ENCODE measurements at places on chromosomes 2 and 18.

DNA sequence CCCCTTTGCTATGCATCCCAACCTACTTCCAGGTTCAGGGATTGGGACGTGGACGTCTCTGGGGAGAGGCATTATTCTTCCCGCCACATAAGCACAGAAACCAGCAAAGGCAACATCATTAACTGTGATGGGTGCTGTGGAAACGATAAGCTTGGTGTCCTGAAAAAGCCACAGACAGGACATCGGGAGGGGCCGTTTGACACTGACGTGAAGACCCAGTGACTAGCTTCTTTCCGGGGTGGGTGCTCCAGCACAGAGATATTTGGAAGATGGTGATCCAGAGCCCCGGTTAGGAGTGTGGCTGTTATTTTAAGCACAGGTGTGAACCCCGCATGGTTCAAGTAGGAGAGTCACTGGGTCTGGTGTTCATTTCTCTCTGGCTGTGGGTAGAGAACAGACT lies 163.8 kb upstream of the HDAC4 start:
- no peak for DNase-seq

DNA sequence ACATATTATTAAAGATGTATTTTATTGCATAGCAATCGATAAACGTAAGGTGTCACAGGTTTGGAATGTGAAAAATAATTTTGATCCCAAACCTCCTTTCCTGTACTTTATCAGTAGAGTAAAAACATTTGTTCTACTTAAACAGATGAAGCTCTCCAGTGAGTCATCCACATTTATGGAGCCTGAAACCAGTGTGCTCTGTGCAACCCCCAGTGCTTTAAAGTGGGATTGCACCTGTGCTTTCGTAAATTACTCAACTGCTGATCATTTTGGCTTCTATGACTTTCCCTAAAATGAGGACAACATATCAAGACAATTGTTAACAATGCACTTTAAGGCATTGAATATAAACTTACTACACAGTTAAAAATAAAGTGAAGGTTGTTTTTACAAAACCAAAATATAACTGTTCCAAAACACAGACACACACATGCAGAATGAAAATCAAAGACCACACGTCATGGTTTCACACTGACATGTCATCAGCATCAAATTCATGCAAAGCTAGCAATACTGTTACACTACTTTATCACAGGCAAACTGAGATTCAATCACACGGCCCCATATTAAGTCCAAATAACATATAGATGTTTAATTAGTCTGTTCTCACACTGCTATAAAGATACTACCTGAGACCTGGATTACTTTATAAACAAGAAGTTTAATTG lies 9.7 kb downstream of the TMEM18 start:
- peak; percentile 57 for DNase-seq

GRCh38 chr2:191032588-191033429 lies 18.8 kb upstream of the STAT1 start:
- DNase-seq, result no peak

- no peak for DNase-seq
Observed at GRCh38 chr2:237652181-237652580, 24.8 kb downstream of the LRRFIP1 start.

GRCh38 chr2:145408980-145409379 lies 889.1 kb upstream of the ZEB2 start:
- no peak for DNase-seq

DNA sequence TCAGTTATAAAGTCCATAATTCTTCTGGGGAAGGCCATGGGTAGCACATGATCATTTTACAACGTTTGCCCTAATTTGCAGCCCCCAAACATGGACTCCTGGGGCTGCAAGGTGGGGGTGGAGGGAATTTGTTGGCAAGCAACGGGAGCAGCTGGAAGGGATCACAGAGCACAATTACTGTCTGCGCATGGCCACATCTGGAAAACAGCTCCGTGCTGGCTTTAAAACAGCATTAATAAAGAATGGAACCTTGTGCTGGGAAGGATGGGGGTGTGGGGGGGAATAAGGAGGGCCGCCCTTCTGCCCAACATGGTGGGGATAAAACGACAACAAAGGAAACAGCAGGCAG lies 60.9 kb upstream of the SLC14A2 start:
- DNase-seq, result no peak

GRCh38 chr18:42176599-42176998 lies 221.6 kb downstream of the PIK3C3 start:
- no peak for DNase-seq

- no peak for DNase-seq
Observed at GRCh38 chr18:22604986-22605421, 187.3 kb upstream of the CTAGE1 start.

DNA sequence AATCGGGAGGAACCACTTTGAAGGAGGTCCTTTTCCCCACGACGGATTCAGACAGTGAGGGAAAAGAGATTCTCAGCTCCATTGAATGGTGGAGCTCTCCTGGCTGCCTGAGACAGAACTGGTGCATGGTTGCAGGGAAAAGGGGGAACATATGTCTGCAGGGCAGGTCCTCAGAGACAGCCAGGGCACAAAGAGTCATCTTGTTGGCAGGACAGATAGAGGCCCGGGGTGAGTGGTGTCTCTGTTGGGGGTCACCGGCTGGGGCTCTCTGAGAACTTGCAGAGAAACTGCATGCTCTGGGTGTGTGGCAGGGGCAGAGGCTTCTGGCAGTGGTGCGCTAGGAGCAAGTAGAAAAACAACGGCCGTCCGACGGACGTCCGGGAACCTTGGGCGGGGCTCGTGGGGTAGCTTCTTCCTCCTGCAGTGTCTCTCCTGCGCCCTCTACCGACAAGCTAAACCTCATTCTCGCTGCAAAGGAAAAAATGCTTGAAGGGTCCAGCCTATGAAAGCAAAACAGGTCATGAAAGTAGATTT lies 94.3 kb downstream of the CDCA7 start:
- peak; percentile 77 for DNase-seq

DNA sequence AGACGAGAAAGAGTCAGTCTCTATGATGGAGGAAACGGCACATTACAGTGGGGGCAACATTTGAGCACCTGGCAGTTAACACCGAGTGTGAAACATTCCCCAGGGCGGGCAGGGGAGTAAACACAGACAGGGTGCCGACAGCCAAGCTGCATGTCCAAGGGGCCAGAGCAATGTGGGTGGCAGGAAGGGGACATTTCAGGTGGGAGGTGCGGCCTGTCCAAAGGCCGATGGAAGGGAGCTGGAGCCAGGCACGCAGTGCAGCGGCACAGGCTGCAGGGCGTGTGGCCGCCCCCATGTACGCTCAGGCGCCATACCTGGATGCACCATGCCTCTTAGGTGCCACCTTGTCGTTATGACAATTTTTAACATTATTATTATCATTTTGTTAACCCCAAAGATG lies 43.3 kb downstream of the TIMM21 start:
- DNase-seq, result no peak

DNA sequence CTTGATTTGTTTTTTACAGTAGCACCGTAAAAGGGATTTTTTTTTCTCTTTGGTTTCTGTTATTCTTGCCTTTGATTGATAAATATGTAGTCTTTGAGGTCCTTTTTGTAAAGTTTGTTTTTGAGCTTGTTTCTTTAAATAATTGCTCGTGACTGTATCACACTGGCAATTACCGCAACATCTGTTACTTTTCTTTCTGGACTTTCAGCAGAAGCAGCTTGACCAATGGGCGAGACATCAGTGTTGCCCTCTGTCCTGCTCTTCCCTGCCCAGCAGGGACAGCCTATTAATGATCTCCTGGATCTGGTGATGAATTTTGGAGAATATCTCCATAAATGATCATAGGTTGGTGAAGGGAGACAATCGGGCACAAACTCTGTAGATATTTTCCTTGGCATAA lies 74.9 kb downstream of the TDRD15 start:
- DNase-seq, result no peak

DNA sequence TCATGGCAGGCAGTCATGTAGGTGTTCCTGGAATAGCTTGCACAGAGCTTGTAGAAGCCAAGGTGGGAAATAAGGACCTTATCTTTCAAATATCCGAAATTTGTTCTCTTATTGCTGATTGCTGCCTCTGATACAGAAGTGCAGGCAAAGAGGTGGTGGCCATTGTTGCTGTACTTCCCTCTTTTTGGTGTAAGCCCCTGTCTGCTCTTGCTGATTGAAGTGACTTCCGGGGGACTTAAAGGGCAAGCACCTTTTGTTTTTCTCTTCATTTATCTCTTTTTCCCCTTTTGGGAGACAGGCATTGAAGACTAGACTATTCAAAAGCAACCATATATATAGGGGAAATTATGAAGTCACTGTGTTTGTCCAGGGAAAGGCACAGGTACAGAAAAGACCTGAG lies 131.6 kb upstream of the OTX1 start:
- DNase-seq, result no peak

GRCh38 chr2:173578404-173579107 lies 223.9 kb downstream of the CDCA7 start:
- DNase-seq, result no peak

DNA sequence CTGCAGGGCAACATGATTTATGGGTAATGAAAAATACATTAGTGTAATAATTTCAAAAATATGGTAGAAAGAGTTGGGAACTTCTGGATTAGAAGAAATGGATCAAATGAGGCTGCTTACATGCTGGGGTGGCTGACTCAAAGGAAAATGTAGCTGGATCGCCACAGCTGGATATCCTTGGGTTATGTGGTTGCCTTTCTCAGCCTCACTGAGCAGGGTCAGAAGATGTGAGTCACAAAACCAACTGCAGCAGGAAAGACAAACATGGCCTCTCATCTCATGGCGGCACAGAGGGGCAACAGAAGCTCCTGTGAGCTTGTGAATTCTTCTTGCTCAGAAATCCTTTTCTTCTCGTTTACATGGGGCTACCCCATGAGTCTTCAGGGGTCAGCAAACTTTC lies 317.1 kb upstream of the SPRED2 start:
- peak; percentile 28 for DNase-seq

DNA sequence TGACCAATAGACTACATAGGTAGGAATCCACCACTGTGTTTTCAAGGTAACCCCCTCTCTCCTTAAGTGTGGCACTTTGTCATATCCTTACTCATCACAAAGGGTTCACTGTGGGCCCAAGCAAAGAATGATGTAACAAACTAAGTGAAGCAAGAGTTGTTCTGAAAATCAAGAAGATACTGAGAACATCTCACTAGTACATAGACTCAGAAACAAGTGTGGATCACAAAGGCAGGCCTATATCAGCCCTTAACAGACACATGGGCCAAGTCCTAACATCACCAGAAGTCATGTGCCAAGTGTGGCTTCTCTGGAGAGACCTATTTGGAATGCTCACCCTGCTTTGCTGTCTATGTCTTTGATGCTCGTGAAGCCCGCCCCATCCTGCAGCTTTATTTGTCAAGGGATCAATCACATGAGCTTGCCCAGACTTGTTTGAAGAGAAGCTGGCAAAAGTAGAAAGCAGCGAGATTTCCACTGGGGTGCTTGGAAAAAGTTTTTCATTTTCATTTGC lies 131.2 kb upstream of the TTC39C start:
- DNase-seq, result no peak

DNA sequence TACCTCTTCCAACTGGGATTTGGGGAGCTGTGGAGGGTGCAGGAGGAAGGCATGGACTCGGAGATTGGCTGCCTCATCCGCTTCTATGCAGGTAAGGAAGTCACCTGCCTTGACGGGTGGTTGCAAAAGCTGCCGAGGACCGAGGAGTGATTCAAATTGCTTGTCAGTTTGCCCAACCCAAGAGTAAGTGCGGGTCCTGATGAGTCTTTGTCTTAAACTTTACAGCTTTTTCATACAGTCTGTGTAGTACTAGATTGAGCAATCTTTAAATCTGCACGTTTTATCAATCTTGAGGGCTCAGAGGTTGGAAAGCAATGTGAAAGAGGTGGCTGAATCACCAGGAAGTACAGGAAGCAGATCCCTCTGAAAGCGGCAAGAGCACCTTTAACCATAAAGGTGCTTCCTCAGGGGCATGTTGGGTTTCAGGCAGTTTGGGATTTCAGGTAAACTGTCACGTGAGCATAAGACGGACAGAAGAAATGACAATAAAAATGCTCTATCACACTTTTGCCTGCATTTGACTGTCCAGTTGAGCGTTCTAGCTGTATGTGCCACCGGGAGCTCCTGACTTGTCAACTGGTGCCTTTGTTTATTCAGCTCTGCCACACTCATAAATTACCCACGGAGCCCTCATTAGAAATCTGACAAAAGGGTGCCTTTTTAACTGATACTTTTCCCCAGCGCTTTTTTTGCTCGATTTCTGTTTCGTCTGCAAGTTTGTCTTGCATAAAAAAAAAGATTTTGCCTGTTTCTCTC lies 2.0 kb downstream of the PHLPP1 start:
- peak; percentile 58 for DNase-seq

- peak; percentile 44 for DNase-seq
Observed at GRCh38 chr18:46148810-46149209, 44.6 kb downstream of the HAUS1 start.

DNA sequence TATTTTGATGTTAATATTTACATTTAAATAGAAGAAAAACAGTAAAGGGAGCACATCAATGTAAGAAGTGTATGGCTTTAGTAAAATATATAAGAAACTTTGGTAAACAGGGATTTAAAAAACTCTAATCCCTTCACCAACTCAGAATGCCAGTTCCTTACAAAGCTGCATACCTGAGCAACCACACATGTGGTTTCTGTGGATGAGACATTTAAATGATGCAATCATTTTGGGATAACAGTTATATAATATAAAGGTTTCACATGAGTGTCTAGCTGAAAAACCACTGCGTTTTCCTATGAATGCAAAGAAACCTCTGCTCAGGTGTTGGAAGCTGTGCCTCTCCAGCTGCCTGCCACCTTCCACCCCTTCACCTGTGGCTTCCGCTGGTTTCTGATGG lies 209.1 kb upstream of the REV1 start:
- DNase-seq, result peak; percentile 77

- no peak for DNase-seq
Observed at GRCh38 chr18:32139835-32140283, 48.2 kb downstream of the RNF138 start.

DNA sequence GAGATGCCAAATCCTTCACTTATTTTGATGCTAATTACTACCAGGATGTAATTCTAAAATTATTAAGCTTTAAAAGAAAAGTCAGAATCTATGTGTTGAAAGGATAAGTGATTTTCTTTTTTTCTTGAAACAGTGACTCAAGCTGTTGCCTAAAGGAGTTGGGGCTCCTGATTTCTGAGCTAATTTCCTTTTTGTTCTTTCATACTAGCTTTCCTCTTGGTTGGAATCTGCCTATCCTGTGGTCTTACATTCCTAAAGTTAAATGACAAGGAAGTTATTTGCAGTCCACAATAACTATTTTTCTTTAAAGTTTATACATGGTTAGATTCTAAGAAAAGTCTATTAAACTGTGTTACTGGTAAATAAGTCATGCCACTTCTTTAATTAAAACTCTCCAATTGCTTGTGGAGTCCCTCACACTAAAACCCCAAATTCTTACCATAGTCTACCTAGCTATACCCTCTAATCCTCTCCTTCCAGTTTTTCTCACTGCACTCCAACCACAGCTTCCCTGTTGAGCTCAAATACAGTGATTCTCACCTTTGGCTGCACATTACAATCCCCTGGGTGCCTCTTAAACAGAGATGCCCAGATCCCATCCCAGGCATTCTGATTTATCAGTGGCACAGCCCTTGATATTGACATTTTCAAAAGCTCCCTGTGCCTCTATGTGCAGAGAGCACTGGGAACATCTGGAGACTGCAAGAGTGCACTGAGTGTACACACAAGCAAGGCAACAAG lies 63.3 kb upstream of the EFEMP1 start:
- peak; percentile 60 for DNase-seq

- DNase-seq, result no peak
Observed at GRCh38 chr2:122682356-122682755, 926.9 kb downstream of the TSN start.

Measured in fibroblast of skin of right quadriceps (primary cell).